ENCODE measurements at places on chromosomes 5 and 9. TPM values are rescaled to one million over a fixed set of nuclear protein-coding genes. Genes with fewer than 3 reads are reported as not detected.

ANGPTL2 gene
- total RNA-seq: 5.7 TPM

TPM2 gene
- total RNA-seq: 173 TPM

PCDHGC4 gene
- 3.5 TPM for total RNA-seq

CCDC192 gene
- 0.26 TPM for total RNA-seq

SLIT3 gene
- 3.2 TPM for total RNA-seq

INSL4 gene
- not detected for total RNA-seq

RANBP17 gene
- 22.7 TPM for total RNA-seq

GLDC gene
- total RNA-seq: 29.1 TPM

NR5A1 gene
- total RNA-seq: 1.2 TPM

POU5F2 gene
- total RNA-seq: 0.64 TPM

F2RL1 gene
- 141 TPM for total RNA-seq

NREP gene
- total RNA-seq: 218 TPM

GABRA1 gene
- total RNA-seq: not detected

FUBP3 gene
- total RNA-seq: 61.9 TPM

MLANA gene
- not detected for total RNA-seq

PDZD2 gene
- 71.1 TPM for total RNA-seq

IARS1 gene
- total RNA-seq: 76.1 TPM

NR4A3 gene
- total RNA-seq: 0.18 TPM

ZFP2 gene
- 2.8 TPM for total RNA-seq

PRSS3 gene
- 0.59 TPM for total RNA-seq

F2R gene
- total RNA-seq: 342 TPM

PFN3 gene
- total RNA-seq: not detected

EQTN gene
- not detected for total RNA-seq

TTC33 gene
- 8.6 TPM for total RNA-seq

LCN2 gene
- total RNA-seq: not detected

ANKRD20A1 gene
- 0.54 TPM for total RNA-seq

SUSD3 gene
- 1.2 TPM for total RNA-seq

SLC27A6 gene
- 0.28 TPM for total RNA-seq

ANP32B gene
- total RNA-seq: 108 TPM

CCL27 gene
- not detected for total RNA-seq

FAM78A gene
- 73.4 TPM for total RNA-seq

OR13C4 gene
- total RNA-seq: not detected

EPB41L4A gene
- 50.6 TPM for total RNA-seq

ARHGEF28 gene
- total RNA-seq: 1.5 TPM

SPINK13 gene
- total RNA-seq: not detected

FREM1 gene
- total RNA-seq: 2.9 TPM

SPATA31E1 gene
- 0.05 TPM for total RNA-seq

CFAP77 gene
- total RNA-seq: 3.7 TPM

IFNK gene
- total RNA-seq: not detected

B4GALT1 gene
- 86.7 TPM for total RNA-seq

PANK3 gene
- 103 TPM for total RNA-seq

TRUB2 gene
- 25.8 TPM for total RNA-seq

MZB1 gene
- total RNA-seq: 0.38 TPM

CDH9 gene
- total RNA-seq: not detected

FOXE1 gene
- not detected for total RNA-seq

PDE6A gene
- total RNA-seq: not detected

CATSPER3 gene
- 0.33 TPM for total RNA-seq

CCDC69 gene
- 1.2 TPM for total RNA-seq

SLC46A2 gene
- not detected for total RNA-seq
